Activated CD8-positive, alpha-beta memory T cell treated with anti-CD3 and anti-CD28 coated beads for 4 hours (primary cell): ENCODE measurements at places on chromosomes 1 and 21.

DNA sequence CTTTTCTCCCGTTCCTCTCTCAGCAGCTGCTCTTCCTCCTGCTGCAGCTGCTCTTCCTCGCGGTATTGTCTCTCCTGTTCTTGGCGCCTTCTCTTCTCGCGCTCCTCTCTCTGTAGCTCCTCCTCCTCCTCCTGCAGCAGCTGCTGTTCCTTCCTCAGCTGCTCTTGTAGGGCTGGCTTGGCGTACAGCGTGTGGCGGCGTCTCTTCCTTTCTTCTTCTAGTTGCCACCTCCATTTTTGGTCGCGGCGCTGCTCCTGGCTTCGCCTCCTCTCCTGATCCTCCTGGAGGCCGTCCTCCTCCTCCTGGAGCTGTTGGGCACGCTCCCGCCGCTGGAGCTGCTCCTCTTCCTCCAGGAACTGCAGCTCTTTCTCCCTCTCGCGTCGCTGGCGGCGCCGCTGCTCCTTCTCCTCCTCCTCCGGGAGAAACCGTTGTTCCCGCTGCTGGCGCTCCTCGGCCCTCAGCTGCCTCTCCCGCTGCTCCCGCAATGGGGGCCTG lies 4.8 kb downstream of the TCHH start:
- DNase-seq = no peak

GRCh38 chr1:230823426-230823825 lies 44.9 kb downstream of the C1orf198 start:
- no peak for DNase-seq

DNA sequence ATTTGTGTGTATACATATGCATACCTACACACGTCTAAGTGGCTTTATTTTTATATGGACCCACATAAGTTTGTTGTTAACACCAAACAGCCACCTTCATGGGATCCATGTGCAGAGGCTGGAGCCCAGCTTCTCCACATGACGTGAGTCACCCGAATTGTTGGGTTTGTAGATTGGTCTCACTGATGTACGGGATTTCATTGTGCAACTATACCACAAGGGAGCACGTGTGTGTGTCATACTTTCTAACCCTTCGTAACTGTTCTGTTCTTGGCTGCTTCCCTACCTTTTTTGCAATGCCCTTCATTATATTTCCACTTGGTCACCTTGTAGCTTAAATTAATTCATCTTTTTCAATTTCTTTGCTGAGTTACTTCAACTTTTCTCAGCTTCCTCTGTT lies 21.0 kb downstream of the SPRTN start:
- no peak for DNase-seq

DNA sequence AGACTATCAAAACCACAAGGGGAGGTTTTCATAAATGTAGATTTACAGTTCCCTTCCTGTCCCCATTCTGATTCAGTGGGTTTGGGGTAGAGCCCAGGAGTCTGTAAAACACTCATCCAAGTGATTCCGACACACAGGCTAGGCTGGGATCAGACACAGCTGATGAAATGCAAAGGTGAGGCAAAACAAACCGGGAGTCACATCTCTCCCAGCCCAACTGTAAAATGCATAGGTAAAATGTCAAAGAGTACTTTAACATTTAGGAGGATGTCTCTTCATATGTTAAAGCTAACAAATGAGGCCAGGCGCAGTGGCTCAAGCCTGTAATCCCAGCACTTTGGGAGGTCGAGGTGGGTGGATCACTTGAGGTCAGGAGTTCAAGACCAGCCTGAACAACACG lies 45.0 kb downstream of the ZNF281 start:
- no peak for DNase-seq

DNA sequence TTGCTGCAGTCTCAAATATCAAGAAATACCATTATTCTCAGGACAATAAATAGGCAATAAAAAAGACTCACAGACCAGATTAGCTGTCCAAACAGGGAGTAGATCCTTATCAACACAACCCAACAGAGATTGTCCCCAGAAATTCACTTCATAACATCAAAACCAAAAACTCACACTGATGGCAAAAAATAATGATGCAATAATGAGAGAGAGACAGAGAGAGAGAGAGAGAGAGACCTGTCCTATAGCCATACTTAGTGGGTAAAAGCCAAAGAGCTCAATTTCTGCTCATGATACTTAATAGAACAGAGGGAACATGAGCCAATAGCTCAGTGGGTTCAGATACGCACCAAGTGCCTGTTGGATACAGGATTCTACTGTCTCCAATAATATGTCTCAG lies 244.5 kb downstream of the FAM72C start:
- no peak for DNase-seq

- DNase-seq = no peak
These were observed 27.5 kb upstream of the GNG12 start for GRCh38 chr1:67860776-67861175.

GRCh38 chr1:11285883-11286734 lies 13.1 kb downstream of the UBIAD1 start:
- DNase-seq = no peak
